Spleen (tissue), 13 donors: ENCODE measurements at places on chromosomes 6 and 20.

DNA sequence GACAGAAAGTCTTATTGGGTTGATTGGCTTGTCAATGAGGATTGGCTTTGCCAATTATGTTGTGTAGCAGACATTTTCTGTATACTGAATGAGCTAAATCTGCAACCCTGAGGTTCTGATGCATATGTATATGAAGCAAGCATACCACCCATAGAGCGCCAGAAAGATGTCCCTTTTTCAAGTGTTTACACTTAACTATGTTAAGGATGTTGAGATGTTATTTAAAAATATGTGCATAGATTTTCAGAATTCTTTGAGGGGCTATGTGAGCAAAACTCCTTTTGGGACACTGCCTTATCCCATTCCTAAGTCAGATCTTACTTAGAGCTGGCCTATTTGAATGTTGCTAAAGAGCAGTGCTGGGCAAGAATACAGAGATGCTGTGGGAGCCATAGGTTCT lies 1.9 kb downstream of the AIG1 start:
- H3K27me3 ChIP-seq, result no peaks in the 10 kb centered on the region
- peaks cover 26% of the 10 kb centered on the region for H3K4me1 ChIP-seq
- no peak for DNase-seq
- H3K36me3 ChIP-seq, result no peaks in the 10 kb centered on the region
- H3K4me3 ChIP-seq, result no peak overlapping the region

DNA sequence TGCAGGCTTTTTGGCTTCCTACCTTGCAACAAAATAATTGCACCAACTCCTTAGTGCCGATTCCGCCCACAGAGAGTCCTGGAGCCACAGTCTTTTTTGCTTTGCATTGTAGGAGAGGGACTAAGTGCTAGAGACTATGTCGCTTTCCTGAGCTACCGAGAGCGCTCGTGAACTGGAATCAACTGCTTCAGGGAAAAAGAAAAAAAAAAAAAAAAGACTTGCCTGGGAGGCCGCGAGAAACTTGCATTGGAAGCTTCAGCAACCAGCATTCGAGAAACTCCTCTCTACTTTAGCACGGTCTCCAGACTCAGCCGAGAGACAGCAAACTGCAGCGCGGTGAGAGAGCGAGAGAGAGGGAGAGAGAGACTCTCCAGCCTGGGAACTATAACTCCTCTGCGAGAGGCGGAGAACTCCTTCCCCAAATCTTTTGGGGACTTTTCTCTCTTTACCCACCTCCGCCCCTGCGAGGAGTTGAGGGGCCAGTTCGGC lies 420 bp downstream of the SOX4 start:
- H3K4me1 ChIP-seq, result peaks cover 10% of the 10 kb centered on the region
- H3K36me3 ChIP-seq, result no peaks in the 10 kb centered on the region
- H3K4me3 ChIP-seq, result peak overlapping the region; percentile 87
- DNase-seq, result no peak
- H3K27me3 ChIP-seq, result no peaks in the 10 kb centered on the region

GRCh38 chr6:165872811-165873210 lies 209.8 kb upstream of the PDE10A start:
- H3K4me3 ChIP-seq, result no peak overlapping the region
- no peak for DNase-seq
- H3K27me3 ChIP-seq, result peaks cover 3% of the 10 kb centered on the region
- no peaks in the 10 kb centered on the region for H3K4me1 ChIP-seq
- H3K27ac ChIP-seq, result no peak overlapping the region

DNA sequence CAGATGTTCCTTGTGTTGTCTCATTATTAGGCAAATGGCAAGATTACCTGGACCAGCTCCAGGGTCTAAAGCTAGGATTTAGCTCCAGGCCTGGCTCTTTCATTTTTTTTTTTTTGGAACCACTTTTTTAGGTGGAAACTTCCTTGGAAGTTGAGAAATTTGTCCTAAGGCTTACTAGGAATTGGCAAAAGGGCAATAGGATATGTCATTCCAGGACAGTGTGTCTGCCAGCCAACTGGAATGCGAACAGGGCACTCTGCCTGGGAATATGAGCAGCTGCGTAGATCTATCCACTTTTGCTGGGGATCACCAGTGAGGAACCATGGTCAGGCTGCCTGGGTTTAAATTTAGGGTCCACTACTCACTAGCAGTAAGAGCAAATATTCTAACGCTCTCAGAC lies 304.0 kb downstream of the TSHZ2 start:
- H3K36me3 ChIP-seq, result no peaks in the 10 kb centered on the region
- H3K4me1 ChIP-seq, result no peaks in the 10 kb centered on the region
- DNase-seq, result no peak

- no peaks in the 10 kb centered on the region for H3K36me3 ChIP-seq
- no peaks in the 10 kb centered on the region for H3K27me3 ChIP-seq
- H3K4me3 ChIP-seq, result no peak overlapping the region
Observed at GRCh38 chr20:54995553-54995952, 520.2 kb downstream of the DOK5 start.

DNA sequence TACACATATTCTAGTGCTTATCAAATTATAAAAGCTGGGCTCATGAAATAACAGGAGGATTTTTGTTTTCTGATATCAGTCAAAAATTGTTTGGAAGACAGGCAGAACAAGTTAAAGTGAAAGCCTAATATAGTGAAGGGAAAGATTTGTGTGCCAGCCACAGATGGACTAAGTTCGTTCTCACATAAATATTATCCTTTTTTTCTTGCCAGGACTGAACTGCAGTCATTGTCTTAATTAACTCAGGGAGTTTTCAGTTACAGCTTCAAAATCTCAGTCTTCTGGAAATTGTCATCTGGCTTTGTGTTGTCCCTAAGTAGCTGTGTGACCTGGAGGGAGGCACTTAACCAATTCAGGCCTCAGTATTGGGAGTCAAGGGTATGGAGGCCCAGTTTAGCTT lies 40.7 kb downstream of the PLCB4 start:
- no peak overlapping the region for H3K27ac ChIP-seq
- no peak for DNase-seq
- no peaks in the 10 kb centered on the region for H3K36me3 ChIP-seq

- no peak overlapping the region for H3K4me3 ChIP-seq
- no peak overlapping the region for H3K27ac ChIP-seq
- H3K4me1 ChIP-seq, result no peaks in the 10 kb centered on the region
- H3K27me3 ChIP-seq, result no peaks in the 10 kb centered on the region
- DNase-seq, result no peak
- no peaks in the 10 kb centered on the region for H3K36me3 ChIP-seq
Observed at GRCh38 chr6:129183681-129184301, 300.9 kb downstream of the LAMA2 start.

DNA sequence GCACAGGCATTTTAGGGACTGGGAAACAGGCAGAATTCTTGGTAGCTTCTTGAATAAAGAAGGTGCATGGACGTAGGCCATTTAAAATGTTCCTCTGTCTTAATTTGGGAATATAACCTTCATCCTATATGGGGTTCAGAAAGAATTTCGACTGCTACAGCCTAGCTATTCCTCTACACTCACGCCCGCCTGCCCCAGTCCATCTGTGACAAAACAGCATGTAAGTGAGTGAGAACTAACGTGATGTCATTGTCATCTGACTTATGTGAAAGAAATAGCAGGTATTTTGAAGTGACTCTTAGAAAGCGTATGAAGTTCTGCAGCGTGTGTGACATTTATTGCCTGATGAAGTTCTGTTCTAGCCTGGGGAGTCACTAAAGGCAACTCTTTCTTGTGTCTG lies 52.2 kb upstream of the SLC22A1 start:
- H3K4me1 ChIP-seq, result peaks cover 11% of the 10 kb centered on the region
- no peak overlapping the region for H3K4me3 ChIP-seq
- H3K27me3 ChIP-seq, result no peaks in the 10 kb centered on the region
- H3K36me3 ChIP-seq, result peaks cover 96% of the 10 kb centered on the region

- no peak for DNase-seq
- no peak overlapping the region for H3K27ac ChIP-seq
- no peak overlapping the region for H3K4me3 ChIP-seq
Observed at GRCh38 chr20:44029848-44030230, 115.2 kb downstream of the TOX2 start.

- no peak overlapping the region for H3K27ac ChIP-seq
- H3K4me1 ChIP-seq, result peaks cover 5% of the 10 kb centered on the region
- peak; percentile 85 for DNase-seq
Observed at GRCh38 chr6:4281341-4282293, 146.2 kb upstream of the ECI2 start.

DNA sequence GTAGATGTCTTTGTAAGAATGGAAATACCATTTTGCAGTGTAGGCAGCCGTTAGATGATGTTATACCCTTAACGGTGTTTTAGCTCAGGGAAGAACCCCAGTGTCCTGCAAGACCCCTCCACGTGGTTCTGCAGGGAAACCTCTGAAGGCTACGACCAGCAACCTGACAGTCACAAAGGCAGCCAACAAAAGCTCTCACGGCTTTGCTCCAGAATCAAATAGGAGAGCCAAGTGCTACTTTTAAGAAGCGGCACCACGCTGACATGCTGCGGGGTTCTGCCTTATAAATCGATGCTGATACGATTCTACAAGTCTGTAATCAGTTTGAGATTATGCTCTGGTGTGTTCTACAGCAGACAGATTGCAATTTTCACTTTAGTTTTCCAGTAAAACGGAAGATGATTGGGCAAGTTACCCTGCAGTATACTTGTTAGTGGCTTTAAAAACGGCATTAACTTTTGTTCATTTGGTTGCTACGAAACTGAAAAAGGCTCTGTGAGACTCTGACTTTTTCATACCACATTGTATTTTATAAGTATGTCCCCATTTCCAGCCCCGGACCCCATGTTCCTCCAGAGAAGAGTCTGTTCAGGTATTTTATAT lies 312.9 kb downstream of the SAMD5 start:
- H3K4me3 ChIP-seq, result no peak overlapping the region
- DNase-seq, result no peak
- no peak overlapping the region for H3K27ac ChIP-seq
- no peaks in the 10 kb centered on the region for H3K27me3 ChIP-seq

- no peak overlapping the region for H3K4me3 ChIP-seq
- no peaks in the 10 kb centered on the region for H3K36me3 ChIP-seq
- H3K27ac ChIP-seq, result no peak overlapping the region
Observed at GRCh38 chr6:133741375-133741861, 147.5 kb upstream of the TCF21 start.

DNA sequence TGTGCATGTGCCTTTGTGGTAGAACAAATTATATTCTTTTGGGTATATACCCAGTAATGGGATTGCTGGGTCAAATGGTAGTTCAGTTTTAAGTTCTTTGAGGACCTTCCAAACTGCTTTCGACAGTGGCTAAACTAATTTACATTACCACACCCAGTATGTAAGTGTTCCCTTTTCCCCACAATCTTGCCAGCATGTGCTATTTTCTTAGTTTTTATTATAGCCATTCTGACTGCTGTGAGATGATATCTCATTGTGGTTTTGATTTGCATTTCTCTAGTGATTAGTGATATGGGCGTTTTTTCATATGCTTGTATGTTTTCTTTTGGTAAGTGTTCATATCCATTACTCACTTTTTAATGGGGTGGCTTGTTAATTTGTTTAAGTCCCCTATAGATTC lies 251.6 kb upstream of the DEFB112 start:
- no peaks in the 10 kb centered on the region for H3K4me1 ChIP-seq
- H3K27me3 ChIP-seq, result no peaks in the 10 kb centered on the region
- H3K4me3 ChIP-seq, result no peak overlapping the region
- DNase-seq, result no peak
- H3K36me3 ChIP-seq, result no peaks in the 10 kb centered on the region

- H3K4me1 ChIP-seq, result no peaks in the 10 kb centered on the region
- no peak overlapping the region for H3K4me3 ChIP-seq
- H3K27ac ChIP-seq, result no peak overlapping the region
- DNase-seq, result no peak
Observed at GRCh38 chr6:142476452-142476851, 174.6 kb downstream of the ADGRG6 start.

DNA sequence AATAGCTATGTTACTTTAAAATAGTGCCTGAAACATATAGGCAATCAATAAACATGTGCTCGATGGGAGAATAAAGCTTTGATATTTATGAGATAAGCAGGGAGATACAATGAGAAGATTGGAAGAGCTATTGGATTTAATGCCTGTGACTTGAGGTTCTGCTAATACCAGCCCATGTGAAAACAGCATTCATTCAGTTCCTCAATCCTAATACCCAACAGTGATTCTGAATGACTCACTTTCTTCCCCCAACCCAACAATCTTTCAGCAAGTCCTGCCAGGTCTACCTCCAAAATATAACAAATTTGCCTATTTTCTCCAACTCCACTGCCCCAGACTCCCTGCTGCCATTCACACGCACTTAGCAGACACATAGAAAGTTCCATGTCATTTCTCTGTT lies 26.6 kb upstream of the KLHL31 start:
- DNase-seq, result no peak
- no peaks in the 10 kb centered on the region for H3K27me3 ChIP-seq
- H3K27ac ChIP-seq, result no peak overlapping the region
- H3K36me3 ChIP-seq, result no peaks in the 10 kb centered on the region
- H3K4me3 ChIP-seq, result no peak overlapping the region

DNA sequence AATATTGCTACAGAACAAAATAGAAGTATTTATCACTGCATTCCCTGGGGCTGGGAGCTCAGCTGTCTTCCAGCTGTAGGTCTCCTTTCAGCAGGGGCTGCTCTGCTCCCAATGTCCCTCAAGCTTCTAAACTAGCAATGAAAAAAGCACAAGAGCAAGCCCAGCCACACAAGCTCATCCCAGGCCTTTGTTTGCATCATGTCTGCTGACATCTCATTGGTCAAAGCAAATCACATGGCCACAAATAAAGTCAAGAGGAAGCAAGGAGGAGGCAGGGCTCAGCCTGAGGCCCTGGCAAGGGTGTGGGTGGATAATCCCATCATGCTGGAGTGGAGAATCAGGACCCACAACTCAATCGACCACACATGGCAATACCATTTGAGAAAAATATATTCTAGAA lies 2.2 kb upstream of the BFSP1 start:
- H3K27me3 ChIP-seq, result peaks cover 23% of the 10 kb centered on the region
- H3K4me3 ChIP-seq, result no peak overlapping the region
- DNase-seq, result no peak
- no peak overlapping the region for H3K27ac ChIP-seq
- H3K36me3 ChIP-seq, result no peaks in the 10 kb centered on the region
- H3K4me1 ChIP-seq, result no peaks in the 10 kb centered on the region
